GM19239 (cell line): ENCODE measurements at places on chromosomes 12 and 14.
A peak's percentile ranks its signal among the peaks of the same experiment; 100 is the strongest.

DNA sequence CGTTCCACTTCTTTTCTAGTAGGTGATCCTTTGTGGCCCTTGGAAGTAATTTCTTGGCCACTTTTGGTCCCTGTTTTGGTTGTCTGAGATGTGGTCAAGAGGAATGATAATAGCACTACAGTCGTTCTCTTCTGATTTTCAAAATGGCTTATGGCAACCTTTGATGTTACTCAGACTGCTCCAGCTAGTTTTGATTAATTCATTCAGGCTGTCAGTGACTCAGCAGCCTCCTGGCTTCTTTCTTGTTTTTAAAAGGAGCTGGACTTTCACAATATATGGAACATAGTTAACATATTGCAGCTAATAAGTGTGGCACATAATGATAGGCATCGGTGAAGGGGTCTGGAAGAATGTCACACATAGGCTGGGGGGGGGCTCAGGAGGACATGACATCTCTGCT, 47.3 kb downstream of the WDR20 start:
- DNase-seq = no peak

DNA sequence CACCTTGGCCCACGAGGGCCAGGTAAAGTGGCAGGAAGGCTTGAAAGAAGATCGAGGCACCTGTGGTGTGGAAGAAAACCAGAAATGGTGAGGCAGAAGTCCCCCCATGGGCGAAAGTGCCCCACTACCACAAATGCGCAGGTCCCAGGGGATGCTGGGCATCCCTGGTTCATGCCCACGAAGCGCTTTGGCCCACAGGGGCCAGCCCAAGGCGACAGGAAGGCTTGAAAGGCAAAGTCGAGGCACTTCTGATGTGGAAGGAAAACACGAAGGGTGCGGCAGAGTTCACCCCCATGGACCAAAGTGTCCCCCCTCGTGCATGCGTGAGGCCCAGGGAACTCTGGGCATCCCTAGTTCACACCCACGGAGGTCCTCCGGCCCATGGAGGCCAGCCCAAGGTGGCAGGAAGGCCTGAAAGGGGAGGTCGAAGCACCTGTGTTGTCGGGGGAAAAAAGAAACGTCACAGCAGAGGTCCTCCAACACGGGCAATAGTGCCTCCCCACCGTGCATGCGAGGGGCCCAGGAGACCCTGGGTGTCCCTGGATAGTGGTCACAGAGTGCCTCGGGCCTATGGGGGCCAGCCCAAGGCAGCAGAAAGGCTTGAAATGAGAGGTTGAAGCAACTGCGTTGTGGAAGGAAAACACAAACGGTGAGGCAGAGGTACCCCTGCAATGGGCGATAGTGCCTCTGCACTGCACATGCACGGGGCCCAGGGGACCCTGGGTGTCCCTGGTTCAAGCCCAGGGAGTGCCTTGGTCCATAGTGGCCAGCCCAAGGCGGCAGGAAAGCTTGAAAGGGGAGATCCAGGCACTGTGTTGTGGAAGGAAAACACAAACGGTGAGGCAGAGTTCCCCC, 373.9 kb downstream of the ALG10 start:
- DNase-seq = no peak

DNA sequence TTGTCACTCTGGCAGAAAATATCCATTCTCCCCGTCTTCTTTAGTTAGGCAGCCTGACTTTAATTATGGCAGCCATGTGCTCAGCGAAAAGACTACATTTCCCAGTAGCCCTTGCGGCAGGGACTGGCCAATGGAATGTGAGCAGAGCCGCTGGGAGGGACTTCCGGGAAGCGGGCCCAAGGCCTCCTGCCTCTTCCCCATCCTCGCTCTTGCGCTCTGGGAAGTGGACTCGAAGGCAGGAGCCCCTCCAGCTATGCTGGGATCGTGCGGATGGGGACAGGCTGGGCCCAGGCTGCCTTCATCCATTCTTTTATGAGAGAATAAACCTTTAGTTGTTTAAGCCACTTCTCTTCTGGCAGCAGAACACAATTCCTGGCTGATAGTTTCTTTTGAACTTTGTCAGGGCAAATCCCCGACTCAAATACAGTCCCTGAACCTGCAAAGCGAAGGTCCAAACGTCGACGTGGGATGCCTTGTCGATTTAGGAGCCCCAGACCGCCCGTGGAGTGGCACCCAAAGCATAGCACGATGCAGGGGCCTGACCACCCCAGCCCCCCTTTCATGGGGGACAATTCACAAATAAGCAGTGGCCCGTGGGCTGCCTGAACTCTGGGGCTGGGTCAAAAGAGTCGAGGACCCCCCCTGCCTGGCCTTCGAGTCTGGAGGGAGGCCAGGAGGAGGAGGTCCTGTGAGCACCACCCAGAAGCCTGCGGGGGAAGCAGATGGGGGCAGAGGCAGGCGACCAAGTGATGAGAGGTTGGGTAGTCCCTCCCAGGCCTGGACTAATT, 15.6 kb upstream of the LRTM2 start:
- peak; percentile 96 for DNase-seq

DNA sequence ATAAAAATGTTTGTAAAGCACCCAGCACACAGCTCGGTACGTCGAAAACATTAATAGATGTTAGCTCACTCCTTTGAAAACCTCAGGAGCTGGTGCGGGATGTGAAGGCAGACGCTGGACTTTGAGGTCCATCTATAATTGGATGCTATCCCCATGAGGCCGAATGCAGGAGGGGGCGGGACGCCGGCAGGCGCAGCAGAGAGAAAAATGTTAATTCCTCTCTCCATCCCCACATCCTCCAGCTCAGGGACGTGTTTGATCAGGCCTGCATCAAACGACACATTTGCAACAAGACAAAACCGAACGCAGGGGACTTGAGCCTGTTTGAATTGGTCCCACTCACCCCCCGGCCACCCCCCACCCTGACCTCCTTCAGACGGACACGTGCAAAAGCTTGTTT, 231.0 kb downstream of the RBM19 start:
- DNase-seq = no peak

GRCh38 chr12:32400866-32401265, 1.5 kb downstream of the FGD4 start:
- DNase-seq = no peak
